ENCODE measurements at places on chromosomes 16 and 17.
A peak's percentile ranks its signal among the peaks of the same experiment; 100 is the strongest.

- no peak overlapping the region for H3K27ac ChIP-seq
- H3K4me1 ChIP-seq, result no peaks in the 10 kb centered on the region
- no peak for DNase-seq
- peaks cover 15% of the 10 kb centered on the region for H3K27me3 ChIP-seq
Observed at GRCh38 chr17:14926526-14927122, 338.5 kb downstream of the PMP22 start.

- H3K27me3 ChIP-seq, result no peaks in the 10 kb centered on the region
- DNase-seq, result no peak
- H3K27ac ChIP-seq, result peak overlapping the region; percentile 95
- no peak overlapping the region for H3K4me3 ChIP-seq
Observed at GRCh38 chr16:27529962-27530361, 19.8 kb downstream of the GTF3C1 start.

DNA sequence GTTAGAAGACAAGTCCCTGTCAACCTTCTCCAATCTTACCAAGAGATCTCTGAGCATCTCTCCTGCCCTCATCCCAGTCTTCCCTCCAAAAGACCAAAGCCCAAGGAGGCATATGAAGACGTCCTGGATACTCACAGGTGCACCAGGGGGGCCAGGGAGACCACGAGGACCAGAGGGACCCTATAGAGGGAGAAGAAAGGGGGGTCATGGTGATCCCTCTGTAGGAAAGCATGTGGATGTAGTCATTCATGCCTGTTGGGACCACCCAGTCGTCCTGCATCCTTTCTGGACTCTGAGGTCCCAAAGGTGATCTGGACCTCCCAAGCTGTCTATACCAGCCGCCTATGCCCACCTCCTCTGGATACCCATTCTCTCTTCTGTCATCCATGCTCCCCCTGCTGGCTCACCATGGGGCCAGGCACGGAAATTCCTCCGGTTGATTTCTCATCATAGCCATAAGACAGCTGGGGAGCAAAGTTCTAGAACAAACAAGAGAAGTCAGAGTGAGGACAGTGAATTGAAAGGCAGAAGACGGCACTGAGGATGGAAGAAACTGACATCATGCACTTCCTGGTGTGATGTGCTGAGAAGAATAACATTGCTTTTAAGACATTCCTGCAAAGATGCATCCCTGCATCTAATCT lies 3.3 kb downstream of the COL1A1 start:
- H3K36me3 ChIP-seq, result peaks cover 48% of the 10 kb centered on the region
- no peak overlapping the region for H3K4me3 ChIP-seq
- H3K4me1 ChIP-seq, result peaks cover 42% of the 10 kb centered on the region
- H3K27me3 ChIP-seq, result peaks cover 36% of the 10 kb centered on the region
- no peak for DNase-seq

- H3K4me1 ChIP-seq, result no peaks in the 10 kb centered on the region
- H3K4me3 ChIP-seq, result no peak overlapping the region
- no peaks in the 10 kb centered on the region for H3K36me3 ChIP-seq
- peaks cover 68% of the 10 kb centered on the region for H3K27me3 ChIP-seq
- no peak for DNase-seq
Observed at GRCh38 chr17:58172369-58173071, 5.7 kb downstream of the OR4D2 start.

DNA sequence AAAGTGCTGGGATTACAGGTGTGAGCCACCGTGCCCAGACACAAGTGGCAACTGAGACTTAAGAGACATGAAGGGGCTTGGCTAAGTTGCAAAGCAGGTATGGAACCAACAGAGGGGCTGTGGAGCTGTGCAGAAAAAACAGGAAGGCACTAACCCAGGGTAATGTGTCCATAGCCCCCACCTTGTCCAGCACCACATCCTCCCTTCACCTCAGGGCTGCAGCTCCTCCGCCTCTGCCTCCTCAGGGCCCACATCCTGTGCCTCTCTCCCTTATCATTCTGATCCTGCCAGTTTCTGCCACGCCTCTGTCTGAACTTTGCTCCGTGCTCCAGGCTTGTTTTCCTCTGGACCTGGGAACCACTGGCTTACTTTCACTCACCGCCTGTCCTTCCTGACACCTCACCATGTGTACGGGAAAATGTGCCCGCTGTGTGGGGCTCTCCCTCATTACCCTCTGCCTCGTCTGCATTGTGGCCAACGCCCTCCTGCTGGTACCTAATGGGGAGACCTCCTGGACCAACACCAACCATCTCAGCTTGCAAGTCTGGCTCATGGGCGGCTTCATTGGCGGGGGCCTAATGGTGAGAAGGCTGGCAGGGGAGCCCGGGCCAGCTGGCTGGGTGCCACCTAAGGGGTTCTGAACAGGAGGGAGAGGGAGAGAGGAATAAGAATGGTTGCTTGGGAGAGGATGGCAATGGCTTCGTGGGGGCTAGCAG lies at the start of gene TM4SF5:
Gene TM4SF5 (plus strand): TSS at position 368 of the 716 bp plus-strand sequence. CDS start 37 bp downstream, at position 405.
- peaks cover 55% of the 10 kb centered on the region for H3K27me3 ChIP-seq
- no peak for DNase-seq
- H3K27ac ChIP-seq, result no peak within 1 kb of the TSS
- no peaks in the 10 kb centered on the region for H3K4me1 ChIP-seq

- no peaks in the 10 kb centered on the region for H3K36me3 ChIP-seq
- peak overlapping the region; percentile 90 for H3K27ac ChIP-seq
- peak; percentile 85 for DNase-seq
- peak overlapping the region; percentile 74 for H3K4me3 ChIP-seq
- peaks cover 46% of the 10 kb centered on the region for H3K4me1 ChIP-seq
Observed at GRCh38 chr17:48544349-48545021, 424 bp downstream of the HOXB2 start.

Measured in left ventricle myocardium inferior (tissue), 1 donor.